ENCODE measurements at places on chromosomes 2 and 18.

- DNase-seq, result no peak
Measured at GRCh38 chr2:70921839-70922234, 13.9 kb upstream of the ATP6V1B1 start.

DNA sequence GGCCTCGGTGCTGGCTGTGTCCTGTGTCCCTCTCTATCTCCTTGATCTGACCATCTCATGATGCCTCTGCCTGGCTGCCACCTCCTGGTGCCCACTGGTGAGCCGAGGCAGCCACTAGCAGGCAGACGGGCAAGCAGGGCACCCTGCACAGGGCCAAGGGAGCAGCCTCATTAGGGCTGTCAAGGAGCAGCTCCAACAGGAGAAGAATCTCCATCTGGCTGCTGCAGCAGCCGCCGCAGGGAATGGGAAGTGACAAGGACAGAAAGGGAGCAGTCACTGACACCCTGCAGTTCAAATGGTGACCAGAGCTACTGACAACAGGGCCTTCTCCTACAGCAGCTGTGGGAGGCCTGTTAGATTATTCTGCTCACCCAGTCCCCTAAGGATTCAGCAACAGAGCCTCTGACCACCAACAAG is 32.6 kb downstream of the ALPK2 start:
- no peak for DNase-seq

GRCh38 chr2:191247381-191248057 is 2.3 kb downstream of the MYO1B start:
- DNase-seq, result no peak

- DNase-seq, result no peak
Measured at GRCh38 chr2:43819491-43820163, 19.0 kb downstream of the ABCG5 start.

GRCh38 chr18:31716362-31716761 is 32.0 kb upstream of the B4GALT6 start:
- no peak for DNase-seq

GRCh38 chr2:85649201-85650190 is 18.5 kb downstream of the SFTPB start:
- DNase-seq, result no peak

- no peak for DNase-seq
Measured at GRCh38 chr2:19963386-19963785, 26.5 kb downstream of the WDR35 start.

GRCh38 chr2:187264612-187265011 is 183.4 kb downstream of the CALCRL start:
- no peak for DNase-seq
